Stimulated activated naive CD4-positive, alpha-beta T cell (primary cell): ENCODE measurements at places on chromosomes 5 and 9.

DNA sequence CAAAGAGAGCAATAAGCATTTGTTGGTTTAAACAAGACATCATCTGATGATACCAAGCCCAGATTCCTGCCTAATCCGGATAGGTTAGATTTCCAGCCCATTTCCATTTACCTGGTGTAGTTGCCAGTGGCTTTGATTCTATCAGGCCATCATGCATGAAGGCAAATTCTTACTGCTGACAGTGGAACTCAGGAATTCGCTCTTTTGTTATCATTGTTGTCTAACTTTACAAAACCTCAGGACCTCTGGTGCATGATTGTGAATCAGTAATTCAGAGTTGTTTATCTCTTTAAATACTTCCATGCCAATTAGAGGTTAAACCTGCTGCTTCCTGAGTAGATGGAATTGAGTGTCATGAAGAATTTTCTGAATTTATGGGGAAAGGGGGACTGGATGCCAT is 76.5 kb downstream of the C9orf152 start:
- no peak for DNase-seq

DNA sequence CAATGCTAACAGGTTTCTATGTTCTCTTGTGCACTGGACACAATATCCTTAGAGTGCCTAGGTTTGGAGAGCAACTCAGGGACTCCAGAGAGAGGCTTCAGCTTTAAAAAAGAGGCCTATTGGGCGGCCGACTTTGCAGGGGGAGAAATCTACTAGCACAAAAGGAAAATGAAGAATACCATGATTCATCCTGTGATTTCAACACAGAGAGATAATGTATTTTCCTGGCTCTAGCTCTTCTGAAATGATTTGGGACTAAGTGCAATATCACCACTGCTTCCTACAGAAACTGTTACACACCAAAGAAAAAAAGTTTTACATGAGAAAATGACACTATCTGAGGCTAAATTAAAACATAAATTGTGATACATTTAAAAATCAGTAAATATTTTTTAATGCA is 146.1 kb upstream of the TSLP start:
- DNase-seq, result no peak

DNA sequence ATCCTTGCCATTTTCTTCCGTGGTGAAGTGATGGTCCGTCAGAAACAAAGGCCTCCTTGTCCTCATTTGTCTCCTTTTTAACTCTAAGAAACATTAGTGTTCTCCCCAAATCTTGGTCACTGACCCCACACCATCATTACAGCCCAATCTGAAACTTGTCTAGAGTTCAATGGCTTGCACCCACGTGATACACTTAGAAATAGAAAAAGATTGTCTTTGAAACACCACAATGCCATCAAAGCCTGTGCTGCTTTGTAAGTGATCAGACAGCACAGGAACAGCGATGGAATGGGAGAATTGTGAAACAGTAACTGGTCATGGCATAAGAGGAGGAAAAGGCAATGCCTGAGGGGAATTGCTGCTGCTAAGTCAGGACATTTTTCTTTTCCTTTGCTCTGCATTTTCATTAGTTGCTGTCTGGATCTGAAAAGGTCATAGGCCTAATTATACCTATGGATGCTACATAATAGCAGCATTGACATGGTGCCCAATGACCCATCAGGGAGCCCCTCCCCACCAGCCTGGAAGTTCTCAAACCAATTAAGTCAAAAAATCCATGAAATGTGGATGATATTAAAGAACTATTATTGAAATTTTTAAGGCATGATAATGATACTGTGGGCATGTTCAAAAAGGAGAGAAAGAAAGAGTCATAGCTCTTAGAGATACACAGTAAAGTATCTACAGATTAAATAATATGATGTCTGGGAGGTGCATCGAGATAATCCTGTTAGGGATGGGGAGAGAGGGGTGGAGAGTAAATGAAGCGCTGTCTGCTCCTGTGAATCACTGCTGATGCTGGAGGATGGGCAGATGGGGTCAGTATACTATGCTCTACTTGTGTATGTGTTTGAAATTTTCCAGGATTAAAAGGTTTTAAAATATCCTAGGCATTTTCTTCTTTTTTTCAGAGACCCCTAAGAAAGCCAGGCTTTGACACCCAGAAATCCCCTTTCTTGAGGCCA is 83.6 kb downstream of the ENC1 start:
- DNase-seq, result no peak

DNA sequence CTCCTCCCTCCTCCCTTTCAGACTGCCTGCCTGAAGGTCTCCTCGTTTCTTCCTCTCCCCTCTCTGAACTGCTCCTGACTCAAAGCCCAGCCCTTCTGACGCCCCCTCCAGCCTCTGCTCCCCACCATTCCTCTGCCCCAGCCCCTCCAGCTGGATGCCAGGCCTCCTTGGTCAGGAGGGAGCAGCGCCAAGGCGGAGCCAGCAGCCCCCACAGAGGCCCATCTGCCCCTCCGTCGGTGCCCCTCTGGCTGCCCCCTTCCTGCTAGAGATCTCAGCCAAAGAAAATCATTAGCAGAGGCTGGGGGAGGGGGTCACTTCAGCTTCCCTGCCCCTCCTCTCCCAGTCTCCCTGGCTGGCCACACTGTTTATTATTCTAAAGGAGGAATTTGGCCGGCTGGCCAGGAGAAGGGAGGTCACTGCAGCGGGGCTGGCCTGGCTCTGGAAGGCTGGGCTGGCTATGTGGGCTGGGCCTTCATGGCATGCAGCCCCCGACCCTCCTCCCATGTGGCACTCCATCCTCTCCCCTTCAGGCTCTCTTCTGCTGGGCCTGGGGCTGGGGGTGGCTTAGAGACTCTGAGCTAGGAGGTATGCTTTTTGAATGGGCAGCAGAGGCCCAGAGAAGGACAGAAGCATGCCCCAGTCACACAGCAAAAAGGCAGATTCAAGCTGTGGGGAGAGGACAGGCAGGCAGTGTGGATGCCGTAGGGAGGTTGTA is 16.9 kb downstream of the PDGFRB start:
- DNase-seq, result no peak

DNA sequence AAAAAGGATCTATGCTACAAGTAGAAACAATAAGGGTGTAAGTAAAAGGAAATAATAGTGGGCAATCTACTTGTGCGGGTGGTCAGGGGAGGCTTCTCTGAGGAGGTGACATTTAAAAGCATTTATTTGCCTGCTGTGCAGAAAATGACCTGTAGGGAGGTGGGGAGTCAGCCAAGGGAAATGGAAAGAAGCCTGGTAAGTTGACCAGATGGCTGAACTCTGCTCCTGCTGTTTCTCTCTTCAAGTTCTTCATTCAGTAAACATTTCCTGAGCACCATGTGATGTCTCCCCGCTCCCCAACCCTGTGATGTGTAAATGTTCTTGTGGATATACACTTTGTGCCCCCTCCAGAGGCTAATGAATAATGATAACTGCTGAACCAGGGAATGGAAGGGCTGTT is 9.9 kb upstream of the SPIN1 start:
- no peak for DNase-seq

- no peak for DNase-seq
Observed at GRCh38 chr5:98308231-98308630, 465.2 kb upstream of the RGMB start.

DNA sequence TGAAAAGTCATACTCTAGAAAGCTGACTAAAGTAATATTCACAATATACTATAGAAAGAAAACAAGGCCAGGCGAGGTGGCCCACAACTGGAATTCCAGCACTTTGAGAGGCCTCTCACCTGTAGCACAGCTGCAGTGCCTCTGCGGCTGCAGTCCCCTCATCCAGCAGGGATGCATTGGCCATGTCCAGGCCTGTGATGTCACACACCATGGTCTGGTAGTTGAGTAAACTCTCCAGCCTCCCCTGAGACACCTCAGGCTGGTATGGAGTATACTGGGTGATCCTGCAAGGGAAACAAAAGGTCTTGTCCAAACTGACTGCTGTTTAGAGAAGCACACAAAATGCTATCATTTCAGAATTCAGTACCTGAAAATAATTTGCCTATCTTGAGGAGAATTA is 35.5 kb downstream of the GLDC start:
- DNase-seq, result no peak

GRCh38 chr5:9156282-9156681 is 389.6 kb downstream of the SEMA5A start:
- no peak for DNase-seq

GRCh38 chr9:27377811-27378456 is 81.0 kb upstream of the EQTN start:
- DNase-seq, result no peak

- DNase-seq, result no peak
Observed at GRCh38 chr9:29208670-29209069, 1635.4 kb upstream of the C9orf72 start.

DNA sequence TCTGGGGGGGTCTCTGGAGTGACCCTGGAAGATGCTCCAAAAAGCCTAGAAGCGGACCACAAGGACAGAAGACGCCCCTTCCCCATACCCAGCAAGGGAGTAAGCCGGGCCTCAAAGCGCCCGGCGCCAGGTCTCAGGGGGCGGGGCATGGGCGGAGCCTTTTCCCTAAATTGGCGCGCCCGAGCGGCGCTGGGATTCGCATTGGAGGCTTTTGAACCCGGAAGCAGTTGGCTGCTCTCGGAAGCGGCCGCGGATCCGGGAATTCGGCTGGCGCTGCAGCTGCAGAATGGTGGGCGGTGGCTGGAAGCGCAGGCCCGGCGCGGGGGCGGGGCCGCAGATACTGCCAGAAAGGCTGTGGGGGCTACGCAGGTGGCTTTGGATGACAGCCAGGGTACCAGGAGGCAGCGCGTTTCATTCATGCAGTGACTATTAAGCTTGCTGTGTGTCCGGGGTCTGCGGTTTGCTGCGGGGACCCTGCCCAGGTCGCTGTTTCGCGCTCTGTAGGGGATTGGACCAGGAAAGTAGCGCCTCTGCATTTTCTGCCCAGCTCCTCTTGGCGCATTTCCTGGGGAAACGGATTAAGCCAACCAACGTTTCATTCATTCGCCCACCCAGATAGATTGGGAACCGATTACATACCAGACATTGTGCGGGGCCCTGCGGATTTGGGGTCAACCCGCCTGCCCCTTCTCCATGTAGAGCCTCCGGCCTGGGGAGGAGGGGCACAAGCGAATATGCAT is 83.0 kb upstream of the FREM1 start:
- DNase-seq, result peak; percentile 37

- no peak for DNase-seq
Observed at GRCh38 chr5:121008041-121008440, 543.9 kb downstream of the PRR16 start.

- DNase-seq, result no peak
Observed at GRCh38 chr5:21432646-21433045, 1420.5 kb downstream of the CDH12 start.

DNA sequence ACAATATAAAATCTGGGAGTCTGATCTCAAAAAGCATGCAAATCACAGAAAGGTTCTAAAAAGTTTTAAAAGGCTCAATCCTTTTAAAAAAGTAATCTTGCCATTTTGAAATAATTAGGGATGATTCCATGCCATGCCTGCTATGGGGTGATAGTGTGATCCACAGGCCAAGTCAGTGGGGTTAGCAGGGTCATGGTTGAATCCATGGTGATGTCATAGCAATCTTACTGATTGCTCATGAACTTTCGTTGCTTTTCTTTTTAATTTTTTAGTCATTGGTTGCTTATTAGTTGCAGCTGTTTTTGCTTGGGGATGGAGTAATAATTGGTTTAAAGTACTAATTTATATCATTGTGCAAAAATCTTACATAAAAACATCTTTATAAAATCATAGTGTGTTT is 485.0 kb downstream of the ENC1 start:
- no peak for DNase-seq

- DNase-seq, result no peak
Observed at GRCh38 chr9:137417161-137418021, 5.6 kb downstream of the EXD3 start.

DNA sequence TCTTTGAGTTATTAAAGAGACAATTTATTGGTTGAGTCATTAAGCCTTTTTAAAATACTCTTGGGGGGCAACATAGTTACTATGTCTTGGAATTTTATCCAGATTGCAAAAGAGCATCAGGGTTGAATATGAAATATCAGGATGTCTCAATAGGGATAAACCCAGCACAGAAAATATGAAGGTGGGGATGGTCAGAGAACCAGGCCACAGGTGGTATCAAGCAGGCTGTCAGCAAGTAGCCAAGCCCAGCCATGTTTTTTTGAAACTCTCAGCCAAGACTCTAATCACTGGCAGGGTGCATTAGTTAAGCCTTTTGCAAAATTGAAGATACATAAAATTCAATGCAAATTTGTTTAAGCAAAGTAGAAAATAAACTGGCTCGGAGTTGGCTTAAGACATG is 468.9 kb downstream of the DTWD2 start:
- DNase-seq, result no peak

GRCh38 chr5:1657161-1657741 is 133.5 kb upstream of the LPCAT1 start:
- DNase-seq, result no peak

- DNase-seq, result no peak
Observed at GRCh38 chr9:76803762-76804161, 39.5 kb downstream of the PCA3 start.

- DNase-seq, result no peak
Observed at GRCh38 chr9:120534266-120534665, 45.7 kb downstream of the CDK5RAP2 start.

GRCh38 chr9:134892221-134892620 is 11.6 kb downstream of the FCN2 start:
- no peak for DNase-seq

GRCh38 chr9:13569602-13570067 is 290.1 kb upstream of the MPDZ start:
- no peak for DNase-seq

GRCh38 chr9:127763918-127764384 is 14.5 kb downstream of the SH2D3C start:
- no peak for DNase-seq

DNA sequence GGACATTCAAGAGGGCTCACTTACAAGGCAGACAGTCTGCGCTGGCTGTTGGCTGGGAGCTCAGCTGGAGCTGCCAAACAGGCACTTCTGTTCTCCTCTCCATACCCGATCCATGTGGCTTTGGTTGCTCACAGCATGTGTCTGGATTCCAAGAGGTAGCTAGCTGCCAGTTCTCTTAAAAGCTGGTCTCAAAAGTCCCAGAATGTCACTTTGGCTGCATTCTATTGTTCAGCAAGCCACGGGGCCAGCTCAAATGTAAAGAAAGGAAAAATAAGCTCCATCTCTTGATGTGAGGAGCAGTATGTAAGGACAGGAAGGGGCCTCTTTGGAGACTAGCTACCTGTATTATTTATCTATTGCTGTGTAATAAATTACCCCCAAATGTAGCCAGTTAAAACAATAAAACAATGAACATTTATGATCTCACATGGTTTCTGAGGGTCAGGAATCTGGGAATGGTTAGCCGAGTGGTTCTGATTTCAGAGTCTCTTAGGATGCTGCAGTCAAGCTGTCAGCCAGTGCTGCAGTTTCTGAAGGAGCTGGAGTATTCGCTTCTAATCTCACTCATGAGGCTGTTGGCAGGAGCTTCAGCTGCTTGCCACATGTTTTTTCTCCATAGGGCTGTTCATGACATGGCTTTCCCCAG is 112.7 kb upstream of the CLINT1 start:
- DNase-seq, result no peak
